Activated naive CD8-positive, alpha-beta T cell treated with anti-CD3 and anti-CD28 coated beads for 36 hours (primary cell): ENCODE measurements at places on chromosomes 16 and 17. TPM values are rescaled to one million over a fixed set of nuclear protein-coding genes. Genes with fewer than 3 reads are reported as not detected.

- no peak overlapping the region for H3K4me3 ChIP-seq
- no peaks in the 10 kb centered on the region for H3K27me3 ChIP-seq
- no peak overlapping the region for H3K27ac ChIP-seq
- no peaks in the 10 kb centered on the region for H3K36me3 ChIP-seq
- no peak for DNase-seq
Measured at GRCh38 chr16:50621452-50621792, 59.7 kb downstream of the SNX20 start.

PRDM7 gene
- not detected for total RNA-seq

P2RX1 gene
- 0.54 TPM for total RNA-seq

VTN gene
- 0.35 TPM for total RNA-seq

- H3K4me3 ChIP-seq = peak overlapping the region; percentile 15
- H3K27ac ChIP-seq = peak overlapping the region; percentile 31
- peaks cover 5% of the 10 kb centered on the region for H3K27me3 ChIP-seq
- H3K36me3 ChIP-seq = peaks cover 71% of the 10 kb centered on the region
- DNase-seq = no peak
Measured at GRCh38 chr17:35368081-35368830, 5.2 kb downstream of the SLFN11 start.

GRCh38 chr16:28326881-28327610 is 34.7 kb downstream of the SBK1 start:
- DNase-seq = peak; percentile 71
- H3K27me3 ChIP-seq = no peaks in the 10 kb centered on the region
- no peak overlapping the region for H3K4me3 ChIP-seq
- H3K36me3 ChIP-seq = no peaks in the 10 kb centered on the region
- peaks cover 10% of the 10 kb centered on the region for H3K4me1 ChIP-seq

DNA sequence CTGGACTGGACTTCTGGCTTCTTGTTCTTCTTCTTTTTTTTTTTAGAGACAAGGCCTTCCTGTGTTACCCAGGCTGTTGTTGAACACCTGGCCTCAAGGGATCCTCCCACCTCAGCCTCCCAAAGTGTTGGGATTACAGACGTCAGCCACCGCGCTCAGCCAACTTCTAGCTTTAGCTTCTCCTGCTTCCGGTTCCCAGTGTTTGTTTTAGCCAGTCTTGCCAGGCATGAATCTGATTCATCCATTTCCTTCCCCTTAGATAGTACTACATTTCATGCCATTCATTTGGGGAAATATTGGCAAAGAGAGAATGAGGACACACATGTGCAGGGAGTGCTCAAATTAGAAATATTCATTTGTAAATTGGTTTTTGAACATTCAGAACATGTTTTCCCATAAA is 12.1 kb upstream of the NDUFAB1 start:
- DNase-seq = no peak
- peaks cover 6% of the 10 kb centered on the region for H3K36me3 ChIP-seq
- no peaks in the 10 kb centered on the region for H3K4me1 ChIP-seq

DNA sequence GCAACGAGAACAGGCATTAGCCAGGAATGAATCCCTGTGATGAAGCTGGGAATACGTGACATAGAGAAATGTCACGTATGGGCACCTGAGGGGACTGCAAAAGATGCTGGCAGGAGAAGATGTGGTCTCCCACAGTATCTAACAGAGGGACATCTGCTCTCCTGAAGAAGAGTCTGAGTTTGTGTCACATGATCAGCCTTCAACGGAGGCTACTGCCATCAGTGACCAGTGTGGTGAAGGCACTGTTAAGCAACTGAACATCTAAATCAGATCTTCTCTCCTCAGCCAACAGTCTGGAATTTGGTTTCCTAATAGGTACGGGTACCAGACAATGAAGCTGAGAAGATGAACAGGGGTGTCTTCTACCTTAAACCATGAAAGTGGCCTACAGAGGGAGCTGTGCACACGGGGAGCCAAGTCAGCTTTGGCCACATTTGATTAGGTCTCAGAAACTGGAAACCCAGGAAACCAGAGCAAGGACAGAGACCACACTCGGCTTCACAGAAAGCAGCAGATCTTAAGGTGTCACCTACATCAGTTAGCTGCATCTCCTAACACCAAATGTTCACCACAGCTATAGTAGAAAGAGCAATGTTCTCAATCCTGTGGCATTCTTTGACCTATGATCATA is 41.8 kb downstream of the BRD7 start:
- H3K27ac ChIP-seq = peak overlapping the region; percentile 62
- H3K4me3 ChIP-seq = no peak overlapping the region
- peaks cover 35% of the 10 kb centered on the region for H3K4me1 ChIP-seq
- H3K27me3 ChIP-seq = no peaks in the 10 kb centered on the region
- H3K36me3 ChIP-seq = peaks cover 22% of the 10 kb centered on the region

DNA sequence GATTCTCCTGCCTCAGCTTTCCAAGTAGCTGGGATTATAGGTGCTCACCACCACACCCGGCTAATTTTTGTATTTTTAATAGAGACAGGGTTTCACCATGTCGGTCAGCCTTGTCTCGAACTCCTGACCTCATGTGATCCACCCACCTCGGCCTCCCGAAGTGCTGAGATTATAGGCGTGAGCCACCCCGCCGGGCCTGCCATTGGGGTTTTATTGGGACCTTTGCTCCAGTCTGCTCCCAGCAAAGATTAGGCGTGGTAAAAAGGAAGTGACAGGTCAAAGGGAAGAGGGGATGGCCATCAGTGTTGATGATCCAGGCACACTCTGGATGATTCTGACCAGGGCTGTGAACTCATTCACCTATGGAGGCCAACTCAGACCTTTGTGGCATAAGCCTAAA is 20.5 kb downstream of the MYLK3 start:
- no peak for DNase-seq
- H3K27me3 ChIP-seq = no peaks in the 10 kb centered on the region
- no peak overlapping the region for H3K4me3 ChIP-seq
- peaks cover 2% of the 10 kb centered on the region for H3K36me3 ChIP-seq
- H3K4me1 ChIP-seq = no peaks in the 10 kb centered on the region

GRCh38 chr17:63774969-63775265 is 947 bp downstream of the DDX42 start:
- peak overlapping the region; percentile 99 for H3K27ac ChIP-seq
- H3K4me1 ChIP-seq = peaks cover 48% of the 10 kb centered on the region
- no peak for DNase-seq
- no peaks in the 10 kb centered on the region for H3K27me3 ChIP-seq
- peak overlapping the region; percentile 96 for H3K4me3 ChIP-seq
- peaks cover 54% of the 10 kb centered on the region for H3K36me3 ChIP-seq

G6PC1 gene
- total RNA-seq = not detected

DNA sequence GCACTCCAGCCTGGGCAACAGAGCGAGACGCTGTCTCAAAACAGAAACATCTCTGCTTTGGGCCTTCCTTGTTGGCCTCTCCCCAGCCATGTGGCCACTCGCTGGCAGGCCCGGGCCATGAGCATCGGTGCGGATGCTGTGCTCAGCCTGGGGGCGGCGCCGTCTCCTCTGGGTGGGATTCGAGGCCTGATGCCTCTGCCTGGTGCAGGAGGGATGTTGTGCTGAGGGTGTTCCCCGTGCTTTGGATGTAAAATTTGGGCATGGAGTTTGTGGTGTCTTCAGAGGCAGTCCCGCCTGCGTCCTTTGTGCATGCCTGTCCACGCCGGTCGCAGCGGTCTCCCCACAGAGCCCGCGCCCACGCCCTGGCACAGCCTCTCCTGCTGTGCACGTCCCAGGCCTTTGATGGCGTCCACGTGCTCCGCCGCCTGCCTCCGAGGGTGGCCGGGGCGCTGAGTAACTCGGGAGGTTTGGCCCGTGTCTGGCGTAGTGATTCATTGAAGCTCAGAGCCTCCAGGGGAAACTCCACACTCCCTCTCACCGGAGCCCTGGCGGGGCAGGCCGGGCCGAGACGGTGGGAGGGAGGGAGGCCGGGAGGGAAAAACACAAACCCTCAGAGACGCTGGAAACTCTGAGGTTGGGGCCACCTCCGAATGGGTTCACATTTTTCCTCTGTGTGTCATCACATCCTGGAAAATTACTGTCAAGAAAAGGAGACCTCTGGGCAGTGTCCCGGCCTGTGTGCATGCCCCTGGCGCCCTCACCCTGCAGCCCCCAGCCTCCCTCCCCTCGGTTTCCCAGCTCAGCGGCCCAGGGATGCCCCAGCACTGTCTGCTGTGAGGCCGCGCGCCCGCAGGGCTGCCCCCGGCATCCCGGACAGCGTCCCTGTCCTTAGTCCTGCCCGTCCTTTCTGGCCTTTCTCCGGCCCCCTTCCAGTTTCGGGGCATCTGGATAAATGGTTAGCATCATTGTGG is 19.0 kb downstream of the CENPX start:
- DNase-seq = no peak
- H3K27me3 ChIP-seq = no peaks in the 10 kb centered on the region
- no peaks in the 10 kb centered on the region for H3K4me1 ChIP-seq
- H3K36me3 ChIP-seq = no peaks in the 10 kb centered on the region
- H3K4me3 ChIP-seq = no peak overlapping the region

TAOK2 gene
- 24.9 TPM for total RNA-seq

- H3K4me1 ChIP-seq = no peaks in the 10 kb centered on the region
- H3K27me3 ChIP-seq = peaks cover 12% of the 10 kb centered on the region
- DNase-seq = no peak
- no peak overlapping the region for H3K27ac ChIP-seq
Measured at GRCh38 chr16:17755158-17755557, 284.4 kb upstream of the XYLT1 start.

DNA sequence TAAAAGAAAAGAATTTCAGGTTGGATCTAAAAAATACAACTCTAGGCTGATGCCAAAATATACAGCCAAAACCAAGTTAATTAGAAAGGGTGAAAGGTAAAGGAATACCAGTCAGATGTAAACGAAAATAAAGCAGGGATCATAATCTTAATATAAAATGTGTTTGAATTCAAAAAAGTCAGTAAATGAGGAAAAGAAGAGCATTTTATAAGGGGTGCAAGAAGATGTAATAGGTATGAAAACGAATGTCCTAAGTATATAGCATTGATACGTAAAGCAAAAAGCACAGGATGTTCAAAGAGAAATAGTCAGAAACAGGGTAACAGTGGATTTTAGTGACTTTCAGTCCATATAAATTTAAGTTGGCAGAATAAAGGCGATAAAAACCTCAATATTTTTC is 2.5 kb downstream of the OR3A1 start:
- no peak for DNase-seq
- no peaks in the 10 kb centered on the region for H3K4me1 ChIP-seq
- peaks cover 4% of the 10 kb centered on the region for H3K36me3 ChIP-seq
- peaks cover 6% of the 10 kb centered on the region for H3K27me3 ChIP-seq
- no peak overlapping the region for H3K4me3 ChIP-seq

GRCh38 chr17:72372185-72372584 is 251.4 kb downstream of the SOX9 start:
- no peak overlapping the region for H3K4me3 ChIP-seq
- H3K4me1 ChIP-seq = no peaks in the 10 kb centered on the region
- no peak overlapping the region for H3K27ac ChIP-seq
- H3K36me3 ChIP-seq = no peaks in the 10 kb centered on the region
- H3K27me3 ChIP-seq = no peaks in the 10 kb centered on the region
- no peak for DNase-seq

- no peak for DNase-seq
- no peaks in the 10 kb centered on the region for H3K36me3 ChIP-seq
- no peak overlapping the region for H3K4me3 ChIP-seq
- peaks cover 2% of the 10 kb centered on the region for H3K4me1 ChIP-seq
Measured at GRCh38 chr16:84947996-84948850, 63.1 kb downstream of the ZDHHC7 start.

DNA sequence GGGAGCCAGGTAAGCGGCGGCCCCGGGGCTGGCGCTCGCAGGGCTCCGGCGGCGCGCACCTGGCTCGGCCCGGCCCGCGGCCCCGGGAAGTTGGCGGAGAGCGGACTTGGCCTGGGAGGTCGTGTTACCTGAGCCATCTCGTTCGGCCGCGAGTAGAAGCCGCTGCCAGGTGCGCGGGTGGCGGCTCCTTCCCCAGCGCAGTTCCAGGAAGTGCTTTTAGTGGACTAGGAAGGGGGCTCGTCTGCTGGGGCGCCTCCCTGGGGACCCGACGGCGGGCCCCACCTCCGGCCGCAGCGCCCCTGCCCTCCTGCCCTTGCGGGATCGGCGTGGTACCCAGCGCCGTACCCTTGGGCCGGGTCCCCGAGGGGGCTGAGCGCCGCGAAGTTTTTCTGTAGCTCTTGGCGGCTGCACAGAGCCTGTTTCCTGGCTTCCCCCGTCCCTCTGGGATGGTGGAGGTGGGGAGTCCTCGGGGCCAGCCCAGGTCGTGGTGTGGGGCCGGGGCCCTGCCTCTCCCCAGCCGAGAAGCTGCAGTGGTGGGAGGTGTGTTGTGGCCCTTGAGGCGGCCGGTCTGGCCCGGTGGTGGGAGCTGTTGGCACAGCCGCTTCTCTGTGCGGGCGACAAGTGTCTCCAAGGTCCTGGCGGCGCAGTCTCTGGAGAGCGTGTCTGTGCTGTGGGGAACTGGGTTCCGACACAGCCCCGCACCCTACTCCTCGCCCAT is 96.9 kb downstream of the RAB11FIP4 start:
- DNase-seq = peak; percentile 34
- H3K27me3 ChIP-seq = no peaks in the 10 kb centered on the region
- H3K4me3 ChIP-seq = peak overlapping the region; percentile 87
- peak overlapping the region; percentile 72 for H3K27ac ChIP-seq
- peaks cover 5% of the 10 kb centered on the region for H3K36me3 ChIP-seq
- peaks cover 53% of the 10 kb centered on the region for H3K4me1 ChIP-seq
